Right ventricle myocardium superior (tissue), 1 donor: ENCODE measurements at places on chromosomes 4 and X. TPM values are rescaled to one million over a fixed set of nuclear protein-coding genes. Genes with fewer than 3 reads are reported as not detected.

The TSPYL2 gene
- 33.4 TPM for total RNA-seq

DNA sequence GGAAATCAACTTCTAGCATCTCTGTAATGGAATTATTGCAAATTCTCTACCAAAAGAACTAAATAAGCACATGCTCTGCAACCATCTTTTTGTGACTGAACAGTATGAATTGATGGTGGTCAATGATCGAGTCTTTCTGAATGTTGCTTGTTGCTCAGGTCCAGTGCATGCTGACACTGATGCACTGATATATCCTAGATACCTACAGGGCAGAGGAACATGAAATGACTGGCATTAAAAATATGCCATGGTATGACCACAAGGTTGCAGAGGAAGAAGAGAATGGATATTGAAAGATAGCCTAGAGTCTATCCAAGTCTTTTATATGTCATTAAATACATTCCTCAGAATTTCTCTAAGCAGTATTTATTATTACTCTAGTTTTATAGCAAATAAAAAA is 692.8 kb upstream of the TENM3 start:
- no peak for DNase-seq

- DNase-seq = no peak
Measured at GRCh38 chr4:95599777-95600400, 51.1 kb upstream of the UNC5C start.

DNA sequence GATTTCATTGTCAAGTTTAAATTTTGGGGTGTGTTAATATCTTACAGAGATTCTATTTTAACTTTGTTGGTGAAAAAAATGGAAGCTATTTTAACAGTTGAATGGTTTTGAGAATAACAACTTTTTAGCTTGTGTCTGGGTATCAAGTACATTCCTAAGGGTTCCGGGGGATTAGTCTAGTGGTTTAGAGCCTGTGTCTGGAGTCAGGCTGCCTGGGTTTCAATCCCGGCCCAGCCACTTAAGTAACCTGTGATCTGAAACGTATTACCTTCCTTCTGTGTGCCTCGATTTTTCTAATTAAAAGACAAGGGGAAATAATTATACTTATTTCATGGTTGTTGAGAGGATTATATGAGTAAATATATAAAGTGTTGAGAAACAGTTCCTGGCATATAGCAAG is 288.6 kb upstream of the NR3C2 start:
- no peak for DNase-seq

The AFF2 gene
- total RNA-seq = 0.24 TPM

- DNase-seq = no peak
Measured at GRCh38 chr4:5852523-5853202, 40.2 kb downstream of the CRMP1 start.

DNA sequence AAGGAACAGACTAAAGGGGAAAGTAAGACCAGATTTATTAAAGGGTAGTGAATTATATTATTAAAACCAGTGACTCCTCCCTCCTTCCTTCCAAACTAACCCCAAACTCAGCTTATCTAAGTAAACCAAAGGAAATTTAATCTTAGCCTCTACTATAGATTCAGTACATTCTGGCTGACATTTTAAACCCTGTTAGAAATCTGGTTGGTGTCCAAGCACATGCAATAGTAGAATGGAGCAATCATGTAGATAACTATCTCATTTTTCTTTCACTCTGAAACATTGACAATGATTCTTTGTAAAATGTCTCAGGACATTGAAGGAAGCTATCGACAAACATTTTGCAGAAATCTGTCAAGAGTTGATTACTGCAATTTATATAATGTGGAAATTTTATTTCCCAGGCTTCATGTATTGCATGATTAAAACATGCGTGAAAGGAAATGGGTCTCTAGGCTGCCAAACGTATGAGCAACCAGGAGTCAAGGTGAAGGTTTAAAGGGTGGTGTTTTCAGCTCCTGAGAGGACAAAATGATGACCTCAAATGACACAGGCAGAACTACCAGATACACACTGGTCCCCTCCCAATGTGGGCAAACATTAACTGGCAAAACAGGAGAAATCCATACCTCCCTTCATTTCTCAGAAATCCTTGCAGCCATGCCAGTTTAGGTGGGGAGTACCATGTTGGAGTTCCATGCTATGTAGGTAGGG is 58.2 kb upstream of the RBM47 start:
- no peak for DNase-seq

The RAB39B gene
- not detected for total RNA-seq

- DNase-seq = no peak
Measured at GRCh38 chrX:152177052-152177451, 38.7 kb upstream of the MAGEA10 start.

- no peak for DNase-seq
Measured at GRCh38 chrX:106932960-106933537, 12.8 kb downstream of the CLDN2 start.

DNA sequence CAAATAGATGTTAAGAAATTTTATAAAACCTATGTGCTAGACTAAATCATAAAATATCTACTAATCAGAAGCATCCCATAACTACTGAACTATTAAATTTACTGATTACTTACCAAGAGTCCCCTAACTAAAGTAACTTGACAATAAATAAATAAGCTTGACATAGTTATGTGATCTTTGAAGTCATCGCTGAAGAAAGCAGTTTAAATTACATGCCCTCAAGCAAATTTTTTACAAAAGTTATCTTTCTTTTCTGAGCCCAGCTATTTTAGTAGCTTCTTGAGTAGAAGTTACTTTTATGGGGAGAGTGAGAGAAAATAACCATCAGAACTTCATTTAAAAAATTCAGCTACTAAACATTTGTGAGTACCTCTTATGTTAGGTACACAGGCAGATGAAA is 150.9 kb upstream of the FAM241A start:
- DNase-seq = no peak

DNA sequence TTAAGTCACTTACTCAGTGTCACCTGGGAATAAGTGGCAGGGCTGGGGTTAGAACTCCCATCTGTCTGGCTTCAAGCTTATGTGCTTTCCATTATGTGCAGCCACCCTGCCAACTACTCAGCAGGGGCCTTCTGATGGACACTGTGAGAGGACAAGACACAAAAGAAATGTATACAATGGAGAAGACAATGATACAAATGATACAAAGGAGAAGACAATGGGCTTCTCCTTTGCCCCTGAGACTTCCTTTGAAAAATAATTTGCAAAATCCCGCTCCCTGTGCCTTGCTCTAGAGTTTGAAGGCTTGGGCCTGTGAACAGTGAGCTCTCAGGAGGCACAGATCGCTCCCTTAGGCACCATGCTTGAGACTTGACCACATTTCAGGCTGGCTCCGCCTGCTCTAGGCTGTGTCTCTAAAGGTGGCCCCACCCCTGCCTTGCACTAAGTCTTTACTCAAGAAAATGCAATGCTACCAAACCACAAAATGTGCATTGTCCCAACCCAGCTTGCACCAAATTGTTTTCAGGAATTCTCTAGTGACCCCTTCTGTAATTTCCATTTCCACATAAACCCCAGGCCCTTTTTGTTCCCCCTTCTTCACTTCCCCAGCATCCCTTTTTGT is 27.1 kb upstream of the STX18 start:
- no peak for DNase-seq

DNA sequence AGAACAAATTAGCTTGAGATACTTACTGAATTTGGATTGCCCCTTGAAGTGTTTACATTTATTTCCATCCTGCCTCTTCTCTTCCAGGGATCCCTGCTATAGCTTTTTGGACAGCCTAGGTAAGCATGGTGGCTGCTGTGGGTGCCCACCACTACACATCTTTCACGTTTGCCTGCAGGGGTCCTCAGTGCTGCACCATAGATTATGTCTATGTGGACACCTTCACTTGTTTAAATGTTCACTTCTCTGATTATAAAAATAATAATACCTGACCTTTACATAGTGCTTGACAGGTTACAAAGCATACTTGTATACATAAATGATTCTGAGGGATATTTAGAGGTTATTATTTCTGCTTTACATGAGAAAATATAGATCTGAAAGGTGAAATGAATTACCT is 67.9 kb upstream of the SLC4A4 start:
- no peak for DNase-seq

GRCh38 chrX:10172877-10173276 is 16.1 kb downstream of the CLCN4 start:
- no peak for DNase-seq

The L1CAM gene
- total RNA-seq = 5.3 TPM

DNA sequence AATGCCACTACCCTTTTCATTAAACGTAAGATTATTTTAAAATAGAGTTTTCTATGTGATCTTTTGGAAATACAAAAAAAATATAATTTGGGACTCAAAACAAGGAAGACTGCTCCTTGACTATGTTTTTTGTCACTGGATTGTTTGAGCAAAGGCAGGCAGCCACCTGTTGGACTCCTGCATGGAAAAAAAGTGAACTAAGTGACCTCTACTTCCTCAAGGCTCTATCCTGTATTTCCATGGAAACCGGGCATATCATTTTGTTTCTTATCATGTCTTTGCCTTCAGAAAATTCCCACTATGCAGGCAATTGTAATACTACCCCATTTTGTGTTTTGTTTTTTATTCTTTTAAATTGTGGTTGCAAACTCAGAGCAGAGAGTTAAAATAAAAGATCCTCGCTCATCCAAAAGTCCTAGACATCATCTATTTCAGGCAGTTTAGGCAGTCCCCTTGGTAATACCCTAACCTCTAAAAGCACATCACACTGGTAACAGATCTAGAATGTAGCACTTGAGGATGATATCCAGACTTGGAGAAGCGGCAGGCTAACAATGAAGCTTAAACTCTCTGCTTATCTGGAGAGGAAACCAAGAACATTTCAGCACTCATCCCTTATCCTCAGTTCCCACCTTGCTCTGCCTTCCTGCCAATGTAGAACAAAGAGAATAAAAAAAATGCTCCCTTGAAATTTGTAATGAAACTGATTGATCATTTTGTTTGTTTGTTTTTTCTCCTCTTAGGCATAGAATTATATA is 165.7 kb downstream of the BANK1 start:
- DNase-seq = no peak

DNA sequence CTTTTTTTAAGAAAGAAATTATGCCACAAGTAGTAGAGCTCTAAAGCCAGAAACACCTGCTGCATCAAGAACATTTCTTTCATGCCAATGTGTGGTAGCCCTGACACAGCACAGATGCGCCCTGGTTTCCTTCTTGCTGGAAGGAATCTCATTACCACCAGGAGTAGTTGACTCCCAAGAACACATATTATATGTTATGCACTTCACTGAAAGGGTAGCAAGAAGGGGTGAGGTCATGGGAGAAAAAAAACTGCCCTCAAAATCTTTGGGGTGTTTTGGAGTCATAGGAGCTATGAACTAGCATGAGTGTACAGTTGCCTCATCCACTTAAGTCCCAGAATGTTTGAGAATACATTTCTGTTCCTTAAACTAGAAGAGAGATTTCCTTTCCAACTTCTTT is 185.8 kb upstream of the C1QTNF7 start:
- no peak for DNase-seq

The PASD1 gene
- total RNA-seq = not detected

The ZNF141 gene
- 7.1 TPM for total RNA-seq

- no peak for DNase-seq
Measured at GRCh38 chrX:135931644-135932487, 38.4 kb downstream of the SAGE1 start.

DNA sequence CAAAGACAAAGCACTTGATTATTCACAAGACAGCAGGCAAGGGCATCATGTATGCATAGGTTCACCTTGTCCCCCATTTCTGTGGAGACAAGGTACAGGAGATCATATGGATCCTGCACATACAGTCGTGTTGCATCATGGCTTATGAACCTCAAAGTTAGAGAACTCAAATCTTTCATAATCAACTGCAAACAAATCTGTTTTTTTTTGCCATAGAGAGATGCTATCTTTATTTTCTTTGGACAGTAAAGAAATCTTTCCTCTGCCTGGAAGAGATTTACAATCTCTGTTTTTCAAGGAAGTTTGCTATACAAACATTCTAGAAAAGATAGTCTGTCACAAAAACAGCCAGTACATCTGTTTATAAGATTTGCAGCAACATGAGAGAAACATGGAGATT is 578.8 kb downstream of the ANKRD50 start:
- no peak for DNase-seq

- no peak for DNase-seq
Measured at GRCh38 chrX:120136840-120137239, 21.1 kb upstream of the RHOXF1 start.

DNA sequence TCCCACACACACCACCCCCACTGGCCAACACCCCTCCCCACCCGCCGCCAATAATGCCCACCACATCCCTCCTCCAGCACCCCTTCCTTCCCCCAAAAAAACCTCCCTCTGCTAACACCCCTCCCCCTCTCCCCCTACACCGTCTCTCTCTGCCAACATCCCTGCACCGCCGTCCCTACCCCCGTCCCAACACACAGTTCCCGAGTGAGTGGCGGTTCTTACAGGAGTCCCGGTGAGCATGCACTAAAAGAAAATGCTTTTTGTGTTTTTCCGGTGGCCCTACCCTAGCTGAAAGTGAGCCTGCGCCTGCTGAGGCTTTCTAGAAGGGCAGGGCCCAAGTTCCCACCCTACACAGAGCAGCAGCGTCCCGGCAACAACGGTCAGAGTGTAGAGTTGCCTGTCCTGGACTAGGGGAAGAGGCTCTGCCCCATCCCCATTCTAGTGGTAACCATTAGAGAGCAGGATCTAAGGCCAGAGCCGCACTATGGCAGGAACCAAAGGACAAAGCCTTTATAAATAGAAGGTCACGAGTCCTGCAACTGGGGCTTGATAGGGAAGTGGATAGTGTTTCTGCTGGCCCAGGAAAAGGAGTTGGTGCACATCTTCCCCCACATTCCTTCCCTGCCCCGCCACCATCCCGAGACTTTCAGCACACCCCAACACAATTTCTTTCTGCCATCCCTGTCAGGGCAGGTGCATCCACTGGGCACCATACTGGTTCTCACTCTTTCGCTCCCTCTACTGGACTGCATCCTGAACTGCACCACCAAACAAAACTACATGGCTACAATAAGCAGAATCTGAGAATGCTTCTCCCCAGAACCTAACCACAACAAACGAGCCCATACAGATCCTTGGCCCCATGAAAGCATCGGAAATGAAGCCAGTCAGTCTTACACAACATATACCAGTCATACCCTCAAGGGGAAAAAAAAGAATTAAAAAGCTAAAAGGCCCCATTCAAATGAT is 78.1 kb upstream of the PAGE3 start:
- DNase-seq = no peak

DNA sequence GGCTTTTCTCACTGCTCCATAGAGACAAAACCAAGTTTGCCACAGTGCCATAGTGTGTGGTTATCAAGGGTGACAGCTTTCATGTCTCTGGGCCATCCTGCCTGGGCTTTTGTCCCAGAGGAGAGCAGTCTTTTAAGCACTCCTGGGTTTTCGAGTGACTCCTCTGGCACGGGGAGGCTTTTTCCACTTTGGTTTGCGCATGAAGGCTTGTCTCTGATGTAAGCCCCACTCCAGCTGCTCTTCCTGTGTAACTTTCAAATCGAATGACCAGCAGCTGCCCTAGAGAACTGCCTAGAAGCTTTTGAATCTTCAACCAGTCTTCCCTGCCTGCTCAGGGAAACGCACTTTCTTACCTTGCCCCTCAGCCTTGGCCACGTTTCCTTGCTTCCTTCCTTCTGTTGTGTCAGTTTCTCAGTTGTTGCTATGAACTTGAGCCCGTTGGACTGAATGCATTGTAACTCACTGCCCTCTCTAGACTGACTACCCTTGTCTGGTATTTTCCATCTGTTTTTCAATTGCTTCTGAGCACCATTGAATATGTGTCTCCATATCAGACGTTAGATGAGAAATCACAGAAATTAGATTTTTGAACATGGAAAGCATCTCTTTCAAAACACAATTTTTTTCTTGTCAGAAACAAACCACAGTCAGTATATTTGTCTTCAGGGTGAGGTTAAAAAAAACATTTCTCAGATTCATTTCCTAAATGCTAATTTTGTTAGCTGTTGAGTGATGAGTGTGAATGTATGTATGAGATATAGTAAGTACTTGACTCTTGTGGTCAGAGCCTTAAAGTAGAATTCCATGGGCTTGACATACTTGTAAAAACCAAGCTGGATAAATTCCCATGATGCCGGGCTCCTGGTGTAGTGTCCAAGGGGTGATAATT is 45.3 kb downstream of the SLC9A6 start:
- peak; percentile 62 for DNase-seq
